ENCODE measurements at places on chromosomes 2 and 18.

DNA sequence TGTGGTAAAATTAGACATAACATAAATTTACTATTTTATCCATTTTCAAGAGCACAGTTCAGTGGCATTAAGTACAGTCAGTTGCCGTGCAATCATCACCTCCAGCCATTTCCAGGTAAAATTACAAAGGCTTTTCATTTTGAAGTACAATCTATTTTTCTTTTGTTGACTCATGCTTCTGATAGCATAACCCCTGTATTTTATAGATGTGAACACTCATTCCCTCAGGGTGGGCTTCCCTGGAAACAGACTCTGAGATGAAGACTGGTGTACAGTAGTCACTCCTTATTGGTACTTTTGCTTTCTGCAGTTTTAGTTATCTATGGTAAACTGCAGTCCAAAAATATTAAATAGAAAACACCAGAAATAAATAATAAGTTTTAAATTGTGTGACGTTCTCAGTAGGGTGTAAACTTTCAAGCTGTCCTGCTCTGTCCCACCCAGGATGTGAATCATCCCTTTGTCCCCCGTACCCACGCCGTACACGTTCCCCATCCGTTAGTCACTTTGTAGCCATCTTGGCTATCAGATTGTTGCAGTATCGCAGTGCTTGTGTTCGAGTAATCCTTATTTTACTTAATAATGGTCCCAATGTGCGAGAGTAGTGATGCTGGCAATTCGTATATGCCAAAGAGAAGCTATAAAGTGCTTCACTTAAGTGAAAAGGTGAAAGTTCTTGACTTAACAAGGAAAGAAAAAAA, 41.1 kb upstream of the NAB1 start:
- DNase-seq, result no peak

DNA sequence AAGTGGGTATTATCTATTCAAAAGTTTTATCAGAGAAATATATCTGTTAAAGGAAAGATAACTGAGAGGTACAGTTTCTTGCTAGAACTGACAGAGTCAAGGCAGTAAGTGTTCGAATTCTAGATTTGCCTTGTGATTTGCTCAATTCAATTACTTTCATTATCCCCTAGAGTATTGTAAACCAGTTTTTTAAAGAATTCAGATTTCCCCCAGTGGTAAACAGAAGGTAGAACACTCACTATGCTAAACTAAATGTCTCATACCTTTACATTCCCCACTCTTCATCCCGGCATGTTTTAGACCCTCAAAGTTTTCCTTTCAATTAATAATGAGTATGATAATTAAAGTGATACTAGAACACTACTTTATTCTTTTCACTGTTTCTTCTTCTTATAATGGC, 28.6 kb downstream of the TTC21B start:
- no peak for DNase-seq

- DNase-seq, result peak; percentile 63
These were observed 195.5 kb downstream of the L3MBTL4 start for GRCh38 chr18:6219116-6219717.

- DNase-seq, result no peak
These were observed 7.6 kb upstream of the BOK start for GRCh38 chr2:241550616-241551580.

- peak; percentile 38 for DNase-seq
These were observed 162.7 kb upstream of the ETAA1 start for GRCh38 chr2:67234440-67234839.

DNA sequence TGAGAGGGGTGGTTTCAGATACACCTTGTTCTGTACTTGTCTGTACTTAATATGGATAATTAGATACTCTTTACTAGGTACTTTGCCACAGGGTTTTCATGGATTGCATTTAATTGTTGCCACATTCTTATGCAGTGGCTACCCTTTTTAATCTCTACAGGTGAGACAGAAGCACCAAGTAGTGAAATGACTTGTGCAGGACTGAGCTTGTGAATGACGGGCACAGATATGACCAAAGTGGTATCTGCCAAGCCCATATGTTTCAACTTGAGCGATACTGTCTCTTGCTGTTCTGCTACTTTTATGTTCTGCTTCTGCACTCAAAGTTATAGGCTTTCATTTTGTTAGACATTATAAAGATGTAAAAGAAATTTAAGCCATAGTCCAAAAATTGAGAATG, 288.2 kb downstream of the ARHGAP15 start:
- DNase-seq, result no peak

- no peak for DNase-seq
These were observed at the start of gene FSHR for GRCh38 chr2:49154140-49154539. Gene FSHR (minus strand): TSS chr2:49154515. CDS start chr2:49154417, 98 bp downstream.
